Articular chondrocyte of knee joint (primary cell): ENCODE measurements at places on chromosomes 6 and 20. TPM values are rescaled to one million over a fixed set of nuclear protein-coding genes. Genes with fewer than 3 reads are reported as not detected.

Gene RIPPLY2
- total RNA-seq: under 0.01 and 0.43 TPM in 2 replicates

Gene HTR1E
- not detected in 2 replicates for total RNA-seq

Gene TP53TG5
- not detected in 2 replicates for total RNA-seq

Gene GRM1
- total RNA-seq: 0.22 and 0.26 TPM in 2 replicates

Gene DACT2
- 3.3 and 5.5 TPM in 2 replicates for total RNA-seq

Gene PNPLA1
- total RNA-seq: 0.22 TPM in 1 of 2 replicates, not detected in the other

Gene SSTR4
- not detected in 2 replicates for total RNA-seq

Gene BFSP1
- total RNA-seq: 1.3 and 2.8 TPM in 2 replicates

Gene SPAG4
- total RNA-seq: 7.3 and 9.1 TPM in 2 replicates

Gene GSTA3
- total RNA-seq: not detected in 2 replicates

Gene EDN1
- total RNA-seq: 0.54 and 0.65 TPM in 2 replicates

Gene MYO6
- 19.5 and 19.9 TPM in 2 replicates for total RNA-seq

Gene PRICKLE4
- total RNA-seq: 0.65 TPM in 1 of 2 replicates, not detected in the other

Gene ACTL10
- 1.7 and 2.1 TPM in 2 replicates for total RNA-seq

Gene LY6G5C
- total RNA-seq: 0.26 and 0.65 TPM in 2 replicates

Gene CD93
- 0.13 and 0.54 TPM in 2 replicates for total RNA-seq

Gene SRMS
- total RNA-seq: not detected in 2 replicates

Gene HLA-DPB1
- total RNA-seq: 21.0 and 34.6 TPM in 2 replicates

Gene FHL5
- total RNA-seq: not detected in 2 replicates

Gene LAMA2
- total RNA-seq: 30.3 and 33.5 TPM in 2 replicates

Gene FAM209A
- total RNA-seq: not detected in 2 replicates
